ENCODE measurements at places on chromosomes 6 and 20. TPM values are rescaled to one million over a fixed set of nuclear protein-coding genes. Genes with fewer than 3 reads are reported as not detected.

GRCh38 chr20:58721951-58722778 is 29.6 kb downstream of the NPEPL1 start:
- DNase-seq: no peak

Gene CDH4
- total RNA-seq: 0.29 TPM

DNA sequence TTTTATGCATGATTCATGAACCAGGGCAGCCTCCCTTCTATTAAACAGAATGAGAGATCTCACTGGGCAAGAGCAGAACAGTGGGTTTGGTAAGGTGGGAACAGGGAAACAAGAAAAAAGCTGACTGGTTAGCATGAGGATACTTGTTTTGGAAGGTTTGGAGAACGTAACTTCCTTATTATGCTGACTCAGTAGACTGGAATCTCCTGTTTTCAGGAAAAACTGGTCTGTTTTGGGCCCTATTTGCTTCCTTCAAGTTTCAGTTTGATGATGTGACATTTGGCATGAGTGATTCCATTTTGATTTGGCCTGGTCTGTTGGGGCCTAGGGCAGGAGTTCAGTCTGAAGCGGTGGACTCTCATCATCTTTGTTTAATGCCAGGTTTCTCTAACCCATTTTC is 172.0 kb downstream of the MYLK4 start:
- DNase-seq: no peak

Gene TREM1
- total RNA-seq: 1.0 TPM

DNA sequence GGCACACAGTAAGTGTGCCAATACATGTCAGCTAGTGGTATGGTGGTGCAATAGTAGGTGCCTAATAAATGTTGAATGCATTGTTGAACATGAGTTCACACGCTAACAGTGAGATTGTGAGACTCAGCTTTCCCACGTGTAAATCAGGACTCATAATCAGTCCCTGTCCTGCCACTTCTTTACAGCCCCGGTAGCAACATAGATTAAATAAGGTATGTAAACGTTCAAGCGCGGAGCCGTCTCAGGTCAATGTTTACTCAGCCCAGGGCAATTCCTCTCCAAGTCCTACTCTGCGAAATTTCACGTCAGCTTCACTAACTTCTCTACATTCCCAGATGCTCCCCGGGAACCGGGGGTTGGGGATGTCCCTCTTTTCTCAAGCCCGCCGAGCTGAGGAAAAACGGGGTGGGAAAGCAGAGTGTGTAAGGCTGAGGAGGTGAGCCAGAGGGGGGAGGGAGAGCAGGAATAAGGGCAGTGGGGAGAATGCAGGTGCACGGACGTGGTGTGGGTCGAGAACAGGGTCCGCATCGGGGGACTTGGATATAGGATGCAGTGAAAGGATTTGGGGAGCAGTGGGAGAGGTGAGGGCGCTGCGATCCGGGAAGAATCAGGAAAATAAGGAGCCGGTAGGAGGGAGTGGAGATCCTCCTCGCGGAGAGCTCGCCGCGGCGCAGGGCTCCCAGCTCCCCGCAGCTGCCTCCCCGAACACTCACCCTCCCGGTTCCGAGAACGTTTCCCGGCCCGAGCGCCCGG is 544 bp upstream of the TP53INP2 start:
- peak; percentile 46 for DNase-seq

GRCh38 chr6:22904431-22904830 is 335.1 kb downstream of the HDGFL1 start:
- no peak for DNase-seq

DNA sequence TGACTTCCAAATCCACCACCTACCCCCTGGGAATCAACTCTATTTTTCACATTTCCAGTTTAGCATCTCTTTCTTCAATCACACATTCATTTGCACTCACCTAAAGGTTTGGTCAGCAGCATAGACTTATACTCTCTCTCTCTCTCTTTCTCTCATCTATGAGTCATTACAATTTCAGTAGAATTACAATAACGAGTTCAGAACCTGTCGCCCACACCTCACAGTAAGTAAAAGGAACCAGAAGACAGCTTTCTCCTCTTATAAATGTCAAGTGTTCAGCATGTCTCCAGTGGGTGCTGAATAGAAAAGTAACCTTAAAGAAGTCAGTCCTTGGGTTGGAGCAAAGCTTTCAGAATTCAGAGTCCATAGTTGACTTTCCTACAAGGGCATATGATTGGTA is 1.1 kb upstream of the PHACTR1 start:
- no peak for DNase-seq

Gene PACRG
- 1.7 TPM for total RNA-seq

Gene DNMT3B
- total RNA-seq: 2.7 TPM

- DNase-seq: no peak
These were observed 20.1 kb downstream of the ECT2L start for GRCh38 chr6:138815797-138816528.

Gene NRSN2
- 56.7 TPM for total RNA-seq

DNA sequence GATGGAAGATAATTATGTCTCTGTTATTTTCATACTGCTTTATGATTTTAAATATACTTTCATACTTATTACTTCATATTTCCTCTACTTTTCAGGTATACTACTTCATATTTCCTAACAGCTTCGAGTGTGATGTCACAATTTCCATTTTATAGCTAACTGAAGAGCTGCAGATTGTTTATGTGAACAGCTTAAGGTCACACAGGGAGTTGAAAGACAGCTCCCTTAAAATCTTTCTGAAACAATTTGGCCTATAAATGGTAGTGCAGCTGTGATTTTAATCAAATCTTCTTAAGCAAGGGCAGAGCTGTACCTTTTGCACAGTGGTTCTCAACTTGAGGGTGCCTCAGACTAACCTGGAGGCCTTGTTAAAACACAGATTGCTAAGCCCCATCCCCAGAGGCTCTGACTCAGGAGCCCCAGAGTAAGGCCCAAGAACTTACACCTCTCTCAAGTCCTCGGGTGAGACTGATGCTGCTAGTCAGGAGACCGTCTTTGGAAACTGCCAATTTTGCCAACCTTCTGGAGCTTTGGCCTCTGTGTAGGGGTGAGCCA is 347.0 kb upstream of the HSF2 start:
- no peak for DNase-seq

DNA sequence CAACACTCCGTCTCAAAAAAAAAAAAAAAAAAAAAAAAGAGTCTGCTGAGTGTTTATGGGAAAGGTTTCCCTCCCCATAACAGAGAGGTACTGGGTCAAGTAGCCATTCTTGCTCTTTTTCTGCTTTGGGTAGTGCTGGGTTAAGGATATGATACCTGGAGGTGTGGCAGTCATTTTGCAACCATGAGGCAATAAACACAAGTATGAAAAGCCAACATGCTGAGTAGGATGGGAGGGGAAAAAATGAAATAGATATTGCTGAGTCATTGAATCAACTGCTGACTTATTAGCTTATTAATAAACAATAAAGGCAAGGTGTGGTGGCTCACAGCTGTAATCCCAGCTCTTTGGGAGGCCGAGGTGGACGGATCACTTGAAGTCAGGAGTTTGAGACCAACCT is 2.3 kb upstream of the TOMM34 start:
- DNase-seq: no peak

Gene SOX4
- 18.3 TPM for total RNA-seq

DNA sequence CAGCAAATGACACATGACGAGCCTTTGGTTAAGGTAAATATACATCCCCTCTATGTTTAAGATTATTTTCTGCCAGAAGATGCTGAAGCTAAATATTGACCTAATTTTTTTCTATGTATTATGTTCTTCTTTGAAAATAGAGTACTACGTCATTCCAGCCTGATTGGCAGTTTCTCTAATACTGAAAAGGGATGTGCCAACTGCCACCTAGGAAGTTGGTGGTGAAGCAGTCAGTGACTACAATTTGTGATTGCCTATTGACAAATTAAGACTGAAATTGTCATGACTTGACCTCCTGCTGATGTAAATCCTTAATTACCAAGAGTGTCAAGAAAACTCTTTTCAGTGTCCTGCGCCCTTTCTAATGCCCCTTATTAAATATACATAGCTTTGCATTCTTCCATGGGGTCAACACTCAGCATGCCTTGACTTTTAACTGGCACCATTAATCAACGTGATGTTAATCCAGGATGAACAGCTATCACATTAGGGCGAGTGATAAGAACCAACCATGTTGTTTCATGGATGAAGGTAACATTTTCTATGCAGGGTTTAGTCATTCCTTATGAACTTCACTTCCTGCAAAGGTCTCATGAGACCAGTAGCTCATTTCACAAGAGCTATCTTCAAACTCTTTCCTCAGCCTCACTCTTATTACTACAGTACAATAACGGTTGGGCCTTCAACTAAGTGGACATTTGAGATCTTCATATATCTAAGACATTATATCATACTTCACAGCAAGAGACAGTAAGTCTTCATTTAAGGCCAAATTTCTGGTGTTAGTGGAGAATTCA is 22.5 kb upstream of the SGK1 start:
- DNase-seq: no peak

- DNase-seq: no peak
These were observed 940 bp upstream of the HS3ST5 start for GRCh38 chr6:114343782-114344144.
